Stimulated activated CD4-positive, alpha-beta T cell treated with anti-CD3 and anti-CD28 coated beads, Interleukin-1b, Interleukin-23, amount 100 ng/mL, for 48 hours (primary cell): ENCODE measurements at places on chromosomes 7 and 10.

GRCh38 chr7:113306302-113306701, 187.9 kb upstream of the SMIM30 start:
- DNase-seq = no peak

- no peak for DNase-seq
These were observed 226.0 kb downstream of the KIAA1217 start for GRCh38 chr10:24434961-24435360.

DNA sequence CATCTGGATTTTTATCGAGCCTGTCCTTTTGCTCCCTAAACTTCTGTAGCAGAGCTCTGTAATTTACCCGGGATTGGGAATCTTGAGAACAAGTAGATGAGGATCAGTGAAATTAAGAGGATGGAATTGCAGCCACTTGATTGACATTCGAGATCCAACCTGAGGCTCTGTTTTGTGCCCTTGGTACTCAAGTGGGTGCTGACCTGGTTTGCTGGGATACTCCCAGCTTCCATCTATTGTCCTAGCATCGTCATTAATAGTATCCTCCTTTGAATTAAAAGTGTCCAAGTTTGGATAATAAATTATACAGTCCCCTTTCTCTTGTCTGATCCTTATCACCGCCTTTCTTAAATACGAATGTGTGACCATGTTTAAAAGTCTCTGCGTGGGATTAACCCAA, 17.1 kb downstream of the CELF2 start:
- DNase-seq = no peak

GRCh38 chr10:38159004-38159403, 64.9 kb downstream of the ZNF37A start:
- no peak for DNase-seq

GRCh38 chr10:98055841-98056516, 25.6 kb upstream of the CRTAC1 start:
- peak; percentile 13 for DNase-seq

GRCh38 chr10:104872691-104873090, 231.6 kb downstream of the SORCS3 start:
- DNase-seq = no peak

- DNase-seq = peak; percentile 96
These were observed 38.2 kb downstream of the PRSS2 start for GRCh38 chr7:142808802-142809583.

GRCh38 chr10:93463723-93464476, 18.2 kb downstream of the MYOF start:
- no peak for DNase-seq

- peak; percentile 58 for DNase-seq
These were observed 8.8 kb upstream of the INTS1 start for GRCh38 chr7:1512781-1513656.

- DNase-seq = no peak
These were observed 74.0 kb upstream of the EN2 start for GRCh38 chr7:155383756-155384491.

DNA sequence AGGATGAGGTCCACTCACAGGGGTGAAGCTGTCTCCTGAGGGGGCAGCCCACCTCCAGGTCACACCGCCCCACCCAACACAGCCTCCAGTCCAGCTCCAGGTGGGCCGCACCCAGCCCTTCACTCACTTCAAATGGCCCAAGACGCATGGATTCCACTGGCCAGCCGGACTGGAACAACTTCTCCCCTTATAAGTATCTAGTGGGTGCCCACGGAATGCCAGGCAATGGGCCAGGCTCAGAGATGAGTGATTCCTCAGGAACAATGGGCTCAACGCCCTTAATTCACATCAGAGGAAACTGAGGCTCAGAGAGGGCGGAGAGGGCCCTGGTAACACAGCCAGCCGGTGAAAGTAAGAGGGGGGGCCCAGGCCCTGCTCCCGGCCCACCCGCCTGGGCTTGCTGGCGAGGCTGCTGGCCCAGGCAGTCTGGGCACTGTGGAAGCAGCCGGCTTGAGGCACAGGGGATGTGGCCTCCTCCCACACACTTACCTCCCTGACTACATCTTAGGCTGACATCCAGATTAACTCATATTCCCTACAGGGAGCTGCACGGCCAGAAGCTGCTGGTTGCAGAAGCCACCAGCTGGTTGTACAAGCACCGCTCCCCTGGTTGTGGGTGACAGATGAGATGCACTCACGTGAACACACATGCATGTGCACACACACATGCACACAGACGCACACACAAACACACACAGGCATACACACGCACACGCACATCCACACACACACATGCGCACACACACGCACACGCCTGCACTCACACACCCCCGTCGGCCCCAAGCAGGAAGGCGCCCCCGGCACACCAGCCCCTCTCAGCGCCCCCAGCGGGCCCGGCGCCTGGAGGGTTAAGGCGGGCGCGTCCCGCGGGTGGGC, 1.0 kb upstream of the FAM20C start:
- DNase-seq = no peak

DNA sequence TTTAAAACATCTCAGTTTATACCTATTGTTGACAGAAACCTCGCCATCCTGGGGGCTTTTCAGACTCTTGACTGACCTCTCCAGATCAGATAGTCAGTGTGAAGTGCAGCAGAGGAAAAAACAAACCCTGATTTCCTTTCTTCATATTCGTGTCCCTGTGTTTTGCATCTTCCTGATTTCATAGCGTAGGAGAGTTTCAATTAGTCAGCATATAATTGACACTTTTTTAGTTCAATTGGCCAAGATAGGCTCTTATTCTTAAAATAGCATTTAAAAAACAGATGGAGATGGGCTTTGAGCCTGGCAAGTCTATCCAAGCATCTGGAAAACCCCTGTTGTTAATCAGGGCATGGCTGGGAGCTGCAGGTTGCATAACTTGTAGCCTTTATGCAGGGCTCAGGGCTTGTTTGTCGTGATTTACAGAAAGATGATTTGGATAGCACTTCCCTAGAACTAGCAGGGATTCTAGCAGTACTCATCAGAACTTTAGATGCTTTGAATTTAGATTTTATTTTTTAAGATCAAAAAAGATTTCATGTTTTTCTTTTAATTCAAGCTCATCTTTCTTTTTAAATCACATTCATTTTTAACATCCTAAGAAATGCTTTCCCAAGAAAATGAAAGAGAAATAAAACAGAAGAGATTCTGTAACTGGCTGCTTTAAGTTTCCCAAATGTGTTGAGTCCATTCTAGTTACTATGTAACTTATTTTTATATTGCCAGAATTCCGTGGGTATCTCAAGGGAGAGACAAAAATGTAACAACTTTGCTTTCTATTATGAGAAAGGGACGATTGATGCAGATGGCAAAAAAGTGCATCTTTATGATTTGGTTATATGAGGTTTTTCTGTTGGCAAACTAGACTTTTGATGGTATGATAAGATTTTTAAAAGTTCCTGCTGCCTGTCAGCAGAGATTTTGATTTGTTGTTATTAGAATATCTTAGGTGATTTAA, 270.8 kb upstream of the FZD8 start:
- no peak for DNase-seq

GRCh38 chr7:123681561-123681960, 25.9 kb downstream of the LMOD2 start:
- no peak for DNase-seq

DNA sequence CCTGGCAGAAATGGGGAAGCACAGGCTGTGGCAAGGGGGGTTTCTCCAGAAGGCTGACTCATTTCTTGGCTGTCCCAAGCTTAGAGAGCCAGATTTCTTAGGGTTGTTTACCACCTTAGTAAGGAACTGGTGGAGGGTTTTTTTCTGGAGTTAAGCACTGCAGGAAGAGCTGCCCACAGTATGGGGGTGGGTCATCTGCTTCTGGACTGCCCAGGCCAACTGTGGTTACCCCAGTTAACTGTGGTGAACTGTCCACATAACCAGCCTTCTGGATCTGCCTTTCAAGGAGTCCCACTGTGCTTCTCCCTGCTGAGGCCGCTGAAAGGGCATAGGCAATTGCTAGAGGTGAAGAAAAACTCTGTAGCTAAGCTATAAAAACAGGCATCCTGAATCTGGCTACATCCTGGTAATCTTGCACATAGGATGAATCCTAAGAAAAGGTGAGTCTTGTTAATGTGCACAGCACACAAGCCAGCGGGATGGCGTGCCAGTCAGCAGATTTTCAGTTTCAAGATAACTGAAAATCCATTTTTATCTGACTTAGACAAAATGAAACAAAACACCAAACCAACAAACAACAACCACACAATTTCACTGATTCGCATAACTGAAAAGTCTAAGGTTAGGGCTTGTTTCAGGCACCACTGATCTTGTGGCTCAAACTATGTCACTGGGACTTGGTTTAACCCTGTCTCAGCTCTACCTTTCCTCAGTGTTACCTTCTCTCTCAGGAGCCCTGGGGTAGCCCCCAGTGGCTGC, 21.6 kb upstream of the TSPAN33 start:
- DNase-seq = peak; percentile 42

- DNase-seq = no peak
These were observed 11.3 kb downstream of the RAB11FIP2 start for GRCh38 chr10:118035354-118036005.

GRCh38 chr10:131024259-131025131, 287.0 kb downstream of the TCERG1L start:
- DNase-seq = no peak

- DNase-seq = no peak
These were observed 261.6 kb downstream of the ZEB1 start for GRCh38 chr10:31580646-31581045.

- DNase-seq = peak; percentile 13
These were observed 16.7 kb upstream of the SUN1 start for GRCh38 chr7:815284-816216.

GRCh38 chr10:132948351-132948750, 6.0 kb upstream of the CFAP46 start:
- no peak for DNase-seq

DNA sequence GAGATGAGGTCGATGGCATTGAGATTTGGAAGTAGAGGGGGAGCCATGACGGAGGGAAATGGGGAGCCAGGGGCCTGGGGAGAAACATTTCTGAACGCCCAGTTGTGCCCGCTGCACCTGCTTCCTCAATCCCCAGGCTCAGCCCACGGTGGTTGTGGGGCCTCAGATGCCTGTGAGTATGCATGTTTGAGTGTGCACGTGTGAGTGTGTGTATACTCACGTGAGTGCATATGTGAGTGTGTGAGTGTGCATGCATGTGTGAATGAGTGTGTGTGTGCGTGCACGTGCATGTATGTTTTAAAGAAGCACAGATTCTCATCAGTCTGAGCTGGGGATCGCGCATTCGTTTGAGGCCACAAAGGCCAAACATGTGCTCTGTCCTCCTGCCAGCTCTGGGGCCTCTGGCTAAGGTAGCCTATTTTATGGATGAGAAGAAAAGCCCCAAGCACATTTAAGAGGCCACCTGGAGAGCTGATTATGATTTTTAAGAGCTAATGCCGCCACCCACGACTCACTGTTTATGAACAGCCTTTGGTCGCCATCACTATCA, 154.8 kb downstream of the ARHGAP12 start:
- no peak for DNase-seq

DNA sequence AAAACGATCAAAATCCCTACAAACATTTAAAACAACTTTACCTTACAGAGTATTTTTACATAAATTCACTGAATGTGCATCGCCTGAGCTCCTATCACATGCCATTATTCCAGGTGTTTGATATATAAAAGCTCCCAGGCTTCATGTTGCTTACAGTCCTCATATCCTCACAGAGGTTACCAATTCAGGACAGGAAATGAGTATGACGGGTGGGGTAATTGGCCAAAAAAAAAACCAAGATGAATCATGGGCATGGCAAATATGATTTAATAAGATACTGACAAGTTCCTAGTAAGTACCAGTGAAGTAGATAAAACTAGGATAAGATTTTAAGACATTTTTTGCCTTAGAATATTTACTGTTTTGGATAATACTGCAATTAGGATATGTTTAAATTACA, 135.8 kb downstream of the KMT2E start:
- no peak for DNase-seq

DNA sequence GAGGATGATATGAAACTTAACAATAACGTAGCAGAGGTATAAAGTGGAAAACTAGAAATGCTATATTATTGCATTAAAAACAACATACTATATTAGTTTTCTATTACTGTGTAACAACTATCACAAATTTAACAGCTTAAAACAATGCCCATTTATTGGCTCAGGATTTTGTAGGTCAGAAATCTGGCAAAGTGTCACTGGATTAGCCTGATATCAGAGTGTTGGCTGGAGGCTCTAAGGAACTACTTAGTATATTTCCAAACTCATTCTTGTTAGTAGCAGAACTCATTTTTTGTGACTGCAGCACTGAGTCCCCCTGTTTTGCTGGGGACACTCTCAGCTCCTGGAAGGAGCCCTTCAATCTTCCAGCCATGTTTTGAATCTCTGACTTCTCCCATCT, 306.8 kb downstream of the ETV1 start:
- no peak for DNase-seq

- peak; percentile 32 for DNase-seq
These were observed at the start of gene C10orf53 for GRCh38 chr10:49679480-49679893. Gene C10orf53 (plus strand): TSS chr10:49679651. CDS start chr10:49679698, 47 bp downstream.

DNA sequence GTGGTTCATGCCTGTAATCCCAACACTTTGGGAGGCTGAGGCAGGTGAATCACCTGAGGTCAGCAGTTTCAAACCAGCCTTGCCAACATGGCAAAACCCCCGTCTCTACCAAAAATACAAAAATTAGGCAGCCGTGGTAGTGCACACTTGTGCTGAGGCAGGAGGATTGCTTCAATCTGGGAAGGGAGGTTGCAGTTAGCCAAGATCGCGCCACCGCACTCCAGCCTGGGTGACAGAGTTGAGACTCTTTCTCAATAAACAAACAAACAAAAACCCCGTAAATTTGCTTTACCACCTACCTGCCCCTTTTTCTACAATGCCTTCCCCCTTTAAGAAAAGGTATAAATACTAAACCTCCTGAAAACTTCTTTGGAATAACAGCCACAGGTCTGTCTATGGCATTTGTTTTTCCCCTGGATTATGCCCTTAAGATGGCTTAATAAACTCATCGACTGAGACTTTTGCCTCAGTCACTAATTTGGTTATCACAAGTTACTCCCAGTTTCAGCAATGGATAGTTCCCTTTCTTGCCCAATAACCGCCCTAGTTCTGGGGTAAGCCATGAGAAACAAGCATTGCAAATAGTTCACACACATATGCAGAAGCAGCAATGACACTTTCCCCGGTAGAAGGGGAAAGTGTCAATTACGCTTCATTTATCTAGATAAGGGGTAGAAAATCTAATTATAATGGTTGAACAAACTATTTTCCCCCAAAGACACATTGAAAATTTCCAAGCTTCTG, 52.8 kb upstream of the SVIL start:
- no peak for DNase-seq

DNA sequence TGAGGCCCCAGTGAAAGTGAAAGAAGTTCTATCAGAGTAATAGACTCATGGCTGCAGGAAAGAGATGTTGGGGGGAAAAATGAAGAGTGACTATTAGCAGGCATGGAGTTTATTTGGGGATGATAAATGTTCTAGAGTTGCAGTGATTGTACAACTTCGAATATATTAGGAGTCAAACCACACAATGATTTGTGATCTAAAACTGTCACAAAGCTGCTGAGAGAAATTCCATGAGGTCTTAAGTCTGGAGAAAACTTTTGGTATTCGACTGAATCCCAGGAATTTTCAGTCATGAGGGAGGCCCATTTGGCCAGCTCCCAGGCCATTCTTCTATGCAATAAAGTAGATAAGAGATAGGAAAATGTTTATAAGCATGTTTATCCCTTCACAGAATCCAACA, 55.9 kb upstream of the UNC5B start:
- no peak for DNase-seq

- DNase-seq = no peak
These were observed 574.5 kb downstream of the SUGCT start for GRCh38 chr7:40709062-40709964.
